ENCODE measurements at places on chromosomes 1 and 21.

DNA sequence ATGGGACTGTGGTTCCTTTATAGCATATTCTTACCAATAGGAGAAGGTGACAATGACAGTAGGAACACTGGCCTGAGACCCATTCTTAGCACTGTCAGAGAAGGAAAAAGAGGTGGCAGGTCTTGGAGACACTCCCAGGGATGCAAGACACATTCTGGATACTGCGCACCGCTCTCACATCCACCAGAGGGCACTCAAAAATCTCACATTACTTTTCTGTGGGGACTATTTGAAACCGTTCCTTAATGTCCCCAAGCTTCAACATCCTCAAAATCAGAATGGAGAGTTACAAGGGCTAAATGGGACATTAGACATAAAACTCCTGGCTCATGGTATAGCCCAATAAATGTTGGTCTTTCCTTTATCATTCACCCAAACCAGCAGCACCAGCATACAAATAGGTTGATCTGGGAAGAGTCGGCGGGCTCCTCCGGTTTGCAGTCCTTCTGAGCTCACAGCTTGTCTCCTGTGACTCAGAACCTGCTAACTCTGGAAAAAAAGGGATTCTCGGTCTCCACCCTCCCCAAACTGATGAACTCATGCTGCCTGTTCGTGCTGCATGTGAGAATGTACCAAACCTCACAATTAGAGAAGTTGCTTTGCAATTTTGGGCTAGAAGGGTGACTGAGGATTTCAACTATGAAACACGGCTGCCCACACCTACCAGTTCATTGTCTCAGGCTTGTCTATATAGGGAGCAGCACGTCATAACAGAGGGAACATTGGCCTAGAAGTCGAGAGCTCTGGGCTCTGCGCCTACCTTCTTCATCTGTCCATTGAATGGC, 40.2 kb downstream of the IL12RB2 start:
- no peaks in the 10 kb centered on the region for H3K27me3 ChIP-seq
- no peaks in the 10 kb centered on the region for H3K4me1 ChIP-seq
- no peak overlapping the region for H3K4me3 ChIP-seq
- DNase-seq = no peak
- H3K36me3 ChIP-seq = no peaks in the 10 kb centered on the region
- H3K27ac ChIP-seq = no peak overlapping the region

- H3K4me3 ChIP-seq = no peak overlapping the region
- DNase-seq = no peak
- no peaks in the 10 kb centered on the region for H3K27me3 ChIP-seq
- no peaks in the 10 kb centered on the region for H3K36me3 ChIP-seq
Observed at GRCh38 chr1:223348439-223348838, 15.5 kb downstream of the SUSD4 start.

- no peak overlapping the region for H3K4me3 ChIP-seq
- H3K27me3 ChIP-seq = no peaks in the 10 kb centered on the region
- H3K27ac ChIP-seq = no peak overlapping the region
- H3K36me3 ChIP-seq = no peaks in the 10 kb centered on the region
Observed at GRCh38 chr1:206803221-206803730, 31.0 kb upstream of the IL10 start.

- no peaks in the 10 kb centered on the region for H3K27me3 ChIP-seq
- no peak overlapping the region for H3K4me3 ChIP-seq
- H3K27ac ChIP-seq = no peak overlapping the region
- H3K36me3 ChIP-seq = no peaks in the 10 kb centered on the region
- H3K4me1 ChIP-seq = no peaks in the 10 kb centered on the region
Observed at GRCh38 chr1:61322008-61322744, 239.8 kb downstream of the NFIA start.

DNA sequence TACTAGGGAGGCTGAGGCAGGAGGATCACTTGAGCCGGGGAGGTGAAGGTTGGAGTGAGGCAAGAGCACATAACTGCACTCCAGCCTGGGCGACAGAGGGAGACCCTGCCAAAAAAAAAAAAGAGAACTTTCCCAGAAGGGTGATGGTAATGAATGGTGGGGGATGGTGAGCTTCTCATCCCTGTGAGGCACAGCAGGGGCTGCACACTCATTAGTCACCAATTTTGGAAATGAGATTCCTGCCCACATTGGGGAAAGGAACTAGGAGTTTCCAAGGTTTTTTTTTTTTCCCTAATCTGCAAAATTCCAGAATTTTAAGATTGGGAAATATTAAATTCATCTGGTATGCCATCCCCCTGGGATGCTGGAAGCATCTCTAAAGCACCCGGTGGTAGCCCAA, 50.2 kb upstream of the SSBP3 start:
- no peak overlapping the region for H3K27ac ChIP-seq
- H3K36me3 ChIP-seq = no peaks in the 10 kb centered on the region
- H3K27me3 ChIP-seq = no peaks in the 10 kb centered on the region

DNA sequence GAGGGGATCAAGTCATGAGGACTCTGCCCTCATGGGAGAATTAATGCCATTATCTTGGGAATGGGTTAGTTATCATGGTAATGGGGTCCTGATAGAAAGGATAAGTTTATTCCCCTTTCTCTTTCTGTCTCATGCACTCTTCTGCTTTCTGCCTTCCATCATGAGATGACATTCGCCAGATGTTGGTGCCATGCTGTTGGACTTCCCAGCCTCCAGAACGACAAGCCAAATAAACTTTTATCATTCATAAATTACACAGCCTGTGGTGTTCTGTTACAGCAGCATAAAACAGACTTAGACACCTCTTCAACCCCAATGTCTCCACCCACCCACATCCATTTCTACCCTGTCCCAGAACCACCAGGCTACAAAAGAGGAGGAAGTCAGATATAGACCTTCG, 11.9 kb upstream of the IGFN1 start:
- no peak overlapping the region for H3K27ac ChIP-seq
- no peak overlapping the region for H3K4me3 ChIP-seq
- no peaks in the 10 kb centered on the region for H3K27me3 ChIP-seq
- H3K36me3 ChIP-seq = no peaks in the 10 kb centered on the region

GRCh38 chr1:10640843-10641553, 155.4 kb downstream of the CASZ1 start:
- no peaks in the 10 kb centered on the region for H3K4me1 ChIP-seq
- H3K27me3 ChIP-seq = no peaks in the 10 kb centered on the region
- peaks cover 12% of the 10 kb centered on the region for H3K36me3 ChIP-seq
- no peak for DNase-seq
- H3K27ac ChIP-seq = no peak overlapping the region

- no peaks in the 10 kb centered on the region for H3K27me3 ChIP-seq
- peaks cover 5% of the 10 kb centered on the region for H3K4me1 ChIP-seq
- H3K27ac ChIP-seq = no peak overlapping the region
- no peak overlapping the region for H3K4me3 ChIP-seq
- DNase-seq = no peak
- H3K36me3 ChIP-seq = no peaks in the 10 kb centered on the region
Observed at GRCh38 chr1:246629976-246630375, 63.7 kb downstream of the CNST start.

- no peaks in the 10 kb centered on the region for H3K4me1 ChIP-seq
- DNase-seq = no peak
- H3K4me3 ChIP-seq = no peak overlapping the region
- H3K27ac ChIP-seq = no peak overlapping the region
- H3K27me3 ChIP-seq = no peaks in the 10 kb centered on the region
- no peaks in the 10 kb centered on the region for H3K36me3 ChIP-seq
Observed at GRCh38 chr1:161930064-161930463, 93.6 kb downstream of the OLFML2B start.

DNA sequence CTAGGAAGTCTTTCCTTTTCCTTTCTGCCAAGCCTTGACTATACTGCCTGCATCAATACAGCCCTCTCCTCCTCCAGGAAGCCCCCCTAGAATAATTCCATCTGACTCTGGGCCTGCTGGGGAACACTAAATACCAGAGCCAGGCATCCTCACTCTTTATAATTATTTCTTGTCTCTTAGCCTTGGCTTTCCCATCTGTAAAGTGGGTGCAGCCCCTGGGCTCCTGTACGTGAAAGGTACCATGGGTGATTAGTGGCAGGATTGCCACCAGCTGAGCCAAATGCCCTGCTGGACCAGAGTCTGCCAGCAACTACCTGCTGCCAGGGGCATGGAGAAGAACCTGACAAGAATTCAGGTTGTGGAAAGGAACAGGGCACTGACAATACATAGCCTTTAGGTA, 58.7 kb downstream of the LGR6 start:
- no peak overlapping the region for H3K27ac ChIP-seq
- no peaks in the 10 kb centered on the region for H3K27me3 ChIP-seq
- DNase-seq = no peak
- H3K36me3 ChIP-seq = no peaks in the 10 kb centered on the region
- no peak overlapping the region for H3K4me3 ChIP-seq

GRCh38 chr1:51506537-51506936, 12.5 kb downstream of the EPS15 start:
- H3K4me3 ChIP-seq = no peak overlapping the region
- no peak for DNase-seq
- H3K4me1 ChIP-seq = peaks cover 5% of the 10 kb centered on the region
- no peak overlapping the region for H3K27ac ChIP-seq
- H3K27me3 ChIP-seq = no peaks in the 10 kb centered on the region

DNA sequence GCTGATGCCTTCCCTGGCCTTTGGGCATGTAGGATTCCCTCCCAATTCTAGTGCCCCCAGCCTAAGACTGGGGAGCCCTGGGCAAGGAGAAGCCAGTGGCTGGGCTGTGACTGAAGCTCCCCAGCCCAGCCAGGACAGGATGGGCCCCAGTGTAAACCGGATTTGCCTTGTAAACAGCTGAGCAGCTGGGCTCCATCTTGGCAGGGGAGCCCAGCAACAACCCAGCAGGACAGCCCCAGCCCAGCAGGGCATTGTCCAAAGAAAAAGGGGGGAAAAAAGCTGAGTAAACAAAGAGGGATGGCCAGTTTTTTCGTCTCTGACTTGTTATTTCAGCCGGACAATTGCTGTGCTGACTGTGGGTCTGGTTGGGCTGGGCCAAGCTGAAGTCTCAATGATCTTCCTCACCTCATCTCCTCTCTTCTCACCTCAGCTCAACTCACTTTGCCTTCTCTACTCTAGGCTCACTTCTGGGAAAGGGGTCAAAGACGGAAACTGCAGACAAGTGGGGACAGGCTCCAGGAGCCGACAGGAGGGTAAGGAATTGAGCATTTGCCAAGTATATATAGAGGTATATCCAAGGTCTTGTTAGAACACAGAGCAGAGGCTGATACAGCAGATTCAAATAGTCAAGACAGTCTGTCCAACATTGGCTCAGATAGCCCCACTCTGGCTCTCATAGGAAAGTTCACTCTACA, 97.7 kb downstream of the TMEM53 start:
- no peak overlapping the region for H3K27ac ChIP-seq
- H3K36me3 ChIP-seq = no peaks in the 10 kb centered on the region
- no peaks in the 10 kb centered on the region for H3K4me1 ChIP-seq
- no peaks in the 10 kb centered on the region for H3K27me3 ChIP-seq
- DNase-seq = peak; percentile 35
- H3K4me3 ChIP-seq = no peak overlapping the region

- H3K4me3 ChIP-seq = no peak overlapping the region
- no peak for DNase-seq
Observed at GRCh38 chr1:172401892-172402291, 18.6 kb upstream of the C1orf105 start.

DNA sequence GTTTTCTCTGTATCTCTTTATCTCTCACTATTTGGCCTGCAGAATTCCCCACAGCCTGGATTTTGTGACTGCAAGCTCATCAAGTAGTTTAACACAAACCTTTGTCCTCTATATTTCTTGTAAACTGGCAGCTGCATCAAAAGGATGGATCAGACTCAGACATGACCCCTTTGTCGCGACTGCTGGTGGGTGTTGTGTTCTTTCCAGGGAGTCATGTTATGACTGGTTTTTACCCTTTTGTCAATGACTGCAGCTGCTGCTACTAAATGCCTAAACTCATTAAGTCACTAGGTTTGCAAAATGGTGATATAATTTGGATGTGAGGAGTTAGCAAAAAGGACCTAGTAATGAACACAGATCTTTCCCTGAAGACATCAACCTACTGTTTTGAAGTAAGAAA, 10.2 kb upstream of the TOMM20 start:
- no peak overlapping the region for H3K4me3 ChIP-seq
- no peaks in the 10 kb centered on the region for H3K4me1 ChIP-seq
- DNase-seq = no peak
- no peak overlapping the region for H3K27ac ChIP-seq
- H3K27me3 ChIP-seq = no peaks in the 10 kb centered on the region

GRCh38 chr1:153525088-153525728, 10.6 kb downstream of the S100A6 start:
- no peak for DNase-seq
- H3K36me3 ChIP-seq = no peaks in the 10 kb centered on the region
- no peaks in the 10 kb centered on the region for H3K4me1 ChIP-seq
- no peak overlapping the region for H3K27ac ChIP-seq
- no peak overlapping the region for H3K4me3 ChIP-seq

DNA sequence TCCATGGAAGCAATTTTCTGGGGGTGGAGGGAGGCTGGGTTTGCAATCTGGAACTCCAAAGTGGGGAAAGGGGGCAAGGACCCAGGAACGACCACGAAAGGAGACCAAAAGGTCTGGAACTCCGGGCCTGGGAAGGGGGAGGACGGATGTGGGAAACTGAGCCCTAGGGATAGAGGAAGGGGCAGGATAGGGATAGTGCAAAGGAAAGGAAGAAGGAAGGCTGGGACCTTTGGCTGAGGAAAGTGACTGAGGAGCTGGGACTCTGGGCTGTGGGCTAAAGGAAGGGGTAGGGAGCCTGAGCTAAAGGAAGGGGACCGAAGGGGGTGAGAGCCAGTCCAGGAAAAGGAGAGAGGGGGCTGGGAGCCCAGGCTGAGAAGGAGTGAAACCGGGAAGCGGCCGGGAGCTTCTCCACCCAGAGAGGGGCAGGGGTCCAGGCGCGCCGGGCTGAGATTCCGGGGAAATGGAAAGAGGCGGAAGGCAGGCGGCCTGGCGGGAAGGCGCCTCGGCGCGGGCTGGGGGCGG, 395 bp downstream of the SLC9A1 start:
- H3K4me3 ChIP-seq = peak overlapping the region; percentile 63
- peak overlapping the region; percentile 82 for H3K27ac ChIP-seq
- H3K36me3 ChIP-seq = no peaks in the 10 kb centered on the region
- H3K27me3 ChIP-seq = no peaks in the 10 kb centered on the region
- no peak for DNase-seq
- peaks cover 34% of the 10 kb centered on the region for H3K4me1 ChIP-seq

GRCh38 chr1:40956407-40956806, 23.1 kb upstream of the CTPS1 start:
- H3K4me1 ChIP-seq = no peaks in the 10 kb centered on the region
- H3K4me3 ChIP-seq = no peak overlapping the region
- no peak overlapping the region for H3K27ac ChIP-seq

GRCh38 chr1:60833173-60833572, 249.2 kb upstream of the NFIA start:
- H3K27me3 ChIP-seq = no peaks in the 10 kb centered on the region
- DNase-seq = no peak
- H3K36me3 ChIP-seq = no peaks in the 10 kb centered on the region
- H3K27ac ChIP-seq = no peak overlapping the region
- no peaks in the 10 kb centered on the region for H3K4me1 ChIP-seq

GRCh38 chr1:66532798-66533783, 862 bp upstream of the SGIP1 start:
- peak overlapping the region; percentile 81 for H3K4me3 ChIP-seq
- no peaks in the 10 kb centered on the region for H3K36me3 ChIP-seq
- DNase-seq = peak; percentile 87
